ENCODE measurements at places on chromosomes 6 and 20. TPM values are rescaled to one million over a fixed set of nuclear protein-coding genes. Genes with fewer than 3 reads are reported as not detected.

PNLDC1 gene
- 0.23 TPM for total RNA-seq

- no peak overlapping the region for H3K4me3 ChIP-seq
- no peaks in the 10 kb centered on the region for H3K4me1 ChIP-seq
- no peak overlapping the region for H3K27ac ChIP-seq
- no peak for DNase-seq
These were observed 40.5 kb downstream of the ARMC2 start for GRCh38 chr6:108888745-108889144.

FOXQ1 gene
- total RNA-seq, result 2.0 TPM

PLAGL2 gene
- total RNA-seq, result 15.8 TPM

- H3K36me3 ChIP-seq, result peaks cover 9% of the 10 kb centered on the region
- no peaks in the 10 kb centered on the region for H3K27me3 ChIP-seq
- H3K4me1 ChIP-seq, result no peaks in the 10 kb centered on the region
- DNase-seq, result no peak
- H3K4me3 ChIP-seq, result no peak overlapping the region
These were observed 59.1 kb downstream of the AGPAT4 start for GRCh38 chr6:161214722-161215121.

ZBTB46 gene
- 15.3 TPM for total RNA-seq

GRCh38 chr6:131197716-131198115 is 62.4 kb downstream of the AKAP7 start:
- H3K27me3 ChIP-seq, result no peaks in the 10 kb centered on the region
- DNase-seq, result no peak
- H3K4me1 ChIP-seq, result no peaks in the 10 kb centered on the region
- H3K4me3 ChIP-seq, result no peak overlapping the region

LRRC73 gene
- 2.0 TPM for total RNA-seq

GRCh38 chr20:50883856-50884255 is 47.4 kb downstream of the ADNP start:
- H3K4me1 ChIP-seq, result no peaks in the 10 kb centered on the region
- H3K36me3 ChIP-seq, result peaks cover 1% of the 10 kb centered on the region
- no peak for DNase-seq
- no peaks in the 10 kb centered on the region for H3K27me3 ChIP-seq

DNA sequence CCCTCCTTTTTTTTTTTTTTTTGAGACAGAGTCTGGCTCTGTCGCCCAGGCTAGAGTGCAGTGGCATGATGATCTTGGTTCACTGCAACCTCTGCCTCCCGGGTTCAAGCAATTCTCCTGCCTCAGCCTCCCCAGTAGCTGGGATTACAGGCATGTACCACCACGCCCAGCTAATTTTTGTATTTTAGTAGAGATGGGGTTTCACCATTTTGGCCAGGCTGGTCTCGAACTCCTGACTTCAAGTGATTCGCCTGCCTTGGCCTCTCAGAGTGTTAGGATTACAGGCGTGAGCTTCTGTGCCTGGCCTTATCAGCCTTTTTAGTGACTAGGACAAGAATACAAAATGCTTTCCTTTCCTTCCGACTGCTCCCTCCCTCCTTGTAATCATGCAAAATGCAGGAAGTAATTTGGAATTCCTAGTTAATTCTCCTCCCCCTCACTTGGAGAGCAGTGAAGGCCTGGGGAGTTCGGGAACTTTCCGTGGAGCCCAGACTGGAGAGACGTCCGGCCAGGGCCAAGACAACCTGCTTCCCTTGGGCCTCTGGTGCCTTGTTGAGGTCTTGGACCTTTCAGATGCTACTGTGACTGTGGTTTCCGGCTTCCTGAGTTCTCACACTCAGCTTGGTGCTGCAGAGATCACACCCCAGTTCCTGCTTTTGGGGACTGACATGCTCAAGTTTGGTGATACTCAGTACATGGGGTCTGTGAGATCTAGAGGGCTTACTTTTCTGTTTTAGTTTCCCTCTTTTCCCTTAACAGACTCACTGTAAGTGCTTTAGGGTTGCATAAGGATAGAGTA is 3.9 kb upstream of the PHF20 start:
- H3K27me3 ChIP-seq, result no peaks in the 10 kb centered on the region
- peaks cover 4% of the 10 kb centered on the region for H3K4me1 ChIP-seq
- DNase-seq, result peak; percentile 20

DNA sequence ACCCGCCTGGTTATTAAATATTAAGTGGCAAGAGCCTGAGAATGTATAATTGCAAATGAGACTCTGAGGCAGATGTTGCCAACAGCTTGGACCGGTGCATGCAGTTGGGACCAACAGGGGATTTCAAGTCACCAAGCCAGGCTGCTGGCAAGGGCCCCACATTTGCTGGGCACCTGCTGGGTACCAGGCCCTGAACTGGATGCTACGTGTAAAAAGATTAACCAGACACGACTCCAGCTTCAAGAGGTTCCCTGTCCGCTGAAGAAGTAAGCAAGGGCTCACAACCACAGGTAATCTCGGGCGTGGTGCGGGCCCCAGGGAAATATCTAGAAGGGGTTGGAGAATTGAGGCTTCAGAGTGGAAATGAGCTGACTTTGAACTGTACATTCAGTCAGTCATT is 13.2 kb upstream of the SIRPA start:
- peaks cover 18% of the 10 kb centered on the region for H3K27me3 ChIP-seq
- no peak for DNase-seq
- H3K4me3 ChIP-seq, result no peak overlapping the region
- no peaks in the 10 kb centered on the region for H3K36me3 ChIP-seq
- no peaks in the 10 kb centered on the region for H3K4me1 ChIP-seq
- no peak overlapping the region for H3K27ac ChIP-seq

DNA sequence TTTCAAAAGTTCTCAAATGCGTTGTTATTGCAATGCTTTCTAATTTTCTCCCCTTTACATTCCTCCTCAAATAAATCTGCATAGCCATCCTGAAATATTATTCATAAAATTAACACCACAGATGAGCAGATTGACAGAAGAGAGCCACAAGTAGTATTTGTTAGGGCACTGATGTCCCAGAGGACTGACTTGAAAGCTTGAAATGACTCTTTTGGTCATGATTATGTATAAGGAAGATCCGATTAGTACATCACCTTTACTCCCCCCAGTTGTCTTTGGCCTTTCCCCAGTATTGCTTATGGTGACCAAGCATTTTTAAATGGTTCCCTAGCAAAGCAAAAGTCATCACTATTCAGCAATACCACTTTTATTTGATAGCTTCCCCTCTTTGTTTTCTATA is 187.6 kb downstream of the ADAT2 start:
- H3K36me3 ChIP-seq, result no peaks in the 10 kb centered on the region
- DNase-seq, result no peak
- H3K4me1 ChIP-seq, result peaks cover 4% of the 10 kb centered on the region
- no peak overlapping the region for H3K27ac ChIP-seq
- no peak overlapping the region for H3K4me3 ChIP-seq

RGS17 gene
- total RNA-seq, result 1.7 TPM

DNA sequence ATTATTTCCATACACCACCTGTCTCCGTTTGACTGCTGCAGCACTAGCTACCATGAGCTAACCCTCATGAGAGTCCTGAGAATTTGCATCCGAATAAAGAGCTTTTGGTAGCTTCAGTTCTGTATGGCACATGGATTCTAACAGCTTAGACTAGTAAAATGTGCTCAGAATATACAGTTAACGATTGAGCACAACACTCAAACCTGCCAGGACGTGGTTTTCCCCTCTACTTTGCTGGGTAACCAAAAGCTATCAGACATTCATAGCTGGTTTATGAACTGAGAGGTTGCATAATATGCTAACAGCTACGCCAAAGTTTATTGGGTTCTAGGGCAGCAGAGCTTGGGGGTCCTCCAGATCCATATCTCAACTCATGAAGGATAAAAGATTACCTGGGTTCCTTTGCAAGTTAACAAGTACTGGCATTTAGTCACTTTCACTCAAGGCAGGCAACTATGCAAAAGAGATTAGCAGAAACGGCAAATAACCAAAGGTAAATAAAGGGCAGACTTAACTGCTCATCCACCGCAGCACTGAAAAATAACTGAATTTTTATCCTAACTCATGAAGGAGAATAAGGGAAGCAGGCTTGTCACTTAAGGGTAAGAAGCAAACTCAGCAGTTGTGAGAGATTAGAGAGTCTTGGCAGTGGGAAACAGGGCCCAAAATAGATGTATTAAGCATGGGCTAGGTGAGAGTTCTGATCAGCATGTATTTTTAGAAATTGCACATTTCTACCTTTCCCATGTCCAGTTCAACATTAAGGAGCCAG is 29.4 kb downstream of the NUDT3 start:
- no peak overlapping the region for H3K27ac ChIP-seq
- no peaks in the 10 kb centered on the region for H3K27me3 ChIP-seq

DNA sequence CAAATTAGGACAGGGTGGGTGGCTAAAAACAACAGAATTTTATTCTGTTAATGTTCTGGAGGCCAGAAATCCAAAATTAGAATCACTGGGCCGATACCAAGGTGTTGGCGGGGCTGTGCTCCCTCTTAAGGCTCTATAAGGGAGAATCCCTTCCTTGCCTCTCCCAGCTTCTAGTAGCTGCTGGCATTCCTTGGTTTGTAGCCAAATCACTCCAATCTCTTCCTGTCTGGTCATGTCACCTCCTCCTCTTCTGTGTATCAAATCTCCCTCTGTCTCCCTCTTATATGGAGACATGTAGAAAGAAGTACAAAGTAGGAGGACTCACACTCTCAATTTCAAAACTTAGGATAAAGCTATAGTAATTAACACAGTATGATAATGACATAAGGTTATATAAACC is 102.9 kb upstream of the SIRPA start:
- H3K4me3 ChIP-seq, result no peak overlapping the region
- no peaks in the 10 kb centered on the region for H3K4me1 ChIP-seq
- H3K27ac ChIP-seq, result no peak overlapping the region
- H3K27me3 ChIP-seq, result peaks cover 14% of the 10 kb centered on the region
- DNase-seq, result no peak
- no peaks in the 10 kb centered on the region for H3K36me3 ChIP-seq

HEBP2 gene
- total RNA-seq, result 56.9 TPM

MICB gene
- total RNA-seq, result 9.6 TPM

BEND6 gene
- total RNA-seq, result 0.63 TPM

BHLHE23 gene
- not detected for total RNA-seq

DNA sequence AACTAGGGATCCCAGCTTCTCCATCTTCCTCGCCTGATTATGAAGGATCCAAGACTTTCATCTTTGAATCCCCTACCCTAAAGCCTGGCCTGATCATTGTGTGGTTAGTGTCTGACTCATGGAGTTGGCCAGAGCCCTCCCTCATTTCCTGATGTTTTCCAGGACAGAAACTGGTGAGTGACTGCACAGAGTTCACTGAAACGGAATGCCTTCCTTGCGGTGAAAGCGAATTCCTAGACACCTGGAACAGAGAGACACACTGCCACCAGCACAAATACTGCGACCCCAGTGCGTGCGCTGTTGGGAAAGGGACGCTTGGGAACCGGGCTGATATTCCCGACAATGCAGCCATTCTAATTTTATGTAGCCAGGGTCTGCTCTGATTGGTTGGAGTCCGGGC is 4.0 kb downstream of the CD40 start:
- H3K4me3 ChIP-seq, result no peak overlapping the region
- no peak for DNase-seq
- peaks cover 21% of the 10 kb centered on the region for H3K36me3 ChIP-seq
- no peak overlapping the region for H3K27ac ChIP-seq
- H3K27me3 ChIP-seq, result no peaks in the 10 kb centered on the region

DNA sequence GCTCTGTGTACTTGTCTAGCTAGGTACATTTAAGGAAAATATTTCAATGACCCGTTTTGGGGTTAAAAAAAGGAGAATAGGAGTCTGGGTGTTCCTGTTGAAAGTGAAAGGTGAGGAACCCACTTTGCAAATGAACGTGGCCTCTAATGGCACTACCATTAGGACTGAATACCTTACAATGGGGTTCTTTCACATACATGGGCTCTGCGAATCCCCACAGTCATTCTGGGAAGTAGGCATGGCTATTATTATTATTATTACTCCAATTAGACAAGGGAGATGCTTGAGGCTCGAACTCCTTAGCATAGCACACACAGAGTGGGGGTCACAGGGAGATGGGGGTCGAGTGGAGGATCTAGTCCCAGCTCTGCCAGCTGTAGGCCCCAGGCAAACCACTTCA is 6.0 kb upstream of the DNMT3B start:
- no peaks in the 10 kb centered on the region for H3K36me3 ChIP-seq
- no peak overlapping the region for H3K4me3 ChIP-seq

GRCh38 chr20:57391439-57392301 is 474 bp downstream of the RBM38 start:
- no peaks in the 10 kb centered on the region for H3K27me3 ChIP-seq
- H3K4me1 ChIP-seq, result peaks cover 3% of the 10 kb centered on the region
- peak; percentile 19 for DNase-seq
- H3K4me3 ChIP-seq, result peak overlapping the region; percentile 87
- peaks cover 15% of the 10 kb centered on the region for H3K36me3 ChIP-seq
- peak overlapping the region; percentile 57 for H3K27ac ChIP-seq

DNA sequence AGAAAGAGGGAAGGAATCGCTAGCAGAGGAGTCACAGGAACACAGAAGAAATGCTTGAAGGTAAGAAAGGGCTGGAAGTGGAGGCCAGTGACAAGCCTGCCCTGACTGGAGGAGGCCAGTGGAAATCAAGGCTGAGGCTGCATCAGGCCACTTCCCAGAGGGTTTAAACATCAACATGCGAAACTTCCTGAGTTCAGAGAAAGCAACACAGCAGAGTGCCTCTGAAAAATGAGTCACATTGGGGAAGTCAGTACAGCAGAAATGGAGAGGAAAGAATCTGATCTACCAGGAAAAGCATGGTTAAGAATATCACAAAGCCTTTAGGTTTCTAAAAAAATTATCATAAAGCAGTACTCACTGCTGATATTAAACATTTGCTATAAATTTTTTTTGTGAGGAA is 23.3 kb downstream of the NAPB start:
- H3K36me3 ChIP-seq, result peaks cover 26% of the 10 kb centered on the region
- no peaks in the 10 kb centered on the region for H3K4me1 ChIP-seq
- no peak overlapping the region for H3K4me3 ChIP-seq
- H3K27me3 ChIP-seq, result no peaks in the 10 kb centered on the region

DNA sequence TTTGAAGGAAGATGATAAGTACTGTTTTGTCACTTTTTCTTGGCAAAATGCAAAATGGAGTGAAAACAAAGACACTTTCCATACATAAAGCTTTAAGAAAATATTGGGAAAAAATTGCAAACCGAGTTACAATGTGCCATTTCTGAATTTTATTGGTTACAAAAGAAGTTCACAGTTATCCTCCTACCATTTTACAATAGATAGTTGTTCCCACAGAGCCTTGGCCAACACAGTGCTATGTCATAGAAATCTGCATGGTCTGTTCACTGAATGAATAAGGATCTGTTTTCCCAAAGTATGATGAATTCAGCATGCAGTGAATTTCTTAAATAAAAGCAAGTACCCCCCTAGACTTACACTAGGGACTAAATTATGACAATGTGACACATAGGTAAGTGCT is 268.2 kb upstream of the POU3F2 start:
- no peaks in the 10 kb centered on the region for H3K27me3 ChIP-seq
- H3K27ac ChIP-seq, result no peak overlapping the region
- DNase-seq, result no peak

- H3K27me3 ChIP-seq, result no peaks in the 10 kb centered on the region
- no peak overlapping the region for H3K27ac ChIP-seq
- peaks cover 2% of the 10 kb centered on the region for H3K36me3 ChIP-seq
- no peak for DNase-seq
These were observed 100.3 kb upstream of the MTHFD1L start for GRCh38 chr6:150765067-150765764.
